EH (cell line): ENCODE measurements at places on chromosomes 6 and 20.

- no peak for DNase-seq
Observed at GRCh38 chr20:48846516-48847492, 19.0 kb upstream of the PREX1 start.

DNA sequence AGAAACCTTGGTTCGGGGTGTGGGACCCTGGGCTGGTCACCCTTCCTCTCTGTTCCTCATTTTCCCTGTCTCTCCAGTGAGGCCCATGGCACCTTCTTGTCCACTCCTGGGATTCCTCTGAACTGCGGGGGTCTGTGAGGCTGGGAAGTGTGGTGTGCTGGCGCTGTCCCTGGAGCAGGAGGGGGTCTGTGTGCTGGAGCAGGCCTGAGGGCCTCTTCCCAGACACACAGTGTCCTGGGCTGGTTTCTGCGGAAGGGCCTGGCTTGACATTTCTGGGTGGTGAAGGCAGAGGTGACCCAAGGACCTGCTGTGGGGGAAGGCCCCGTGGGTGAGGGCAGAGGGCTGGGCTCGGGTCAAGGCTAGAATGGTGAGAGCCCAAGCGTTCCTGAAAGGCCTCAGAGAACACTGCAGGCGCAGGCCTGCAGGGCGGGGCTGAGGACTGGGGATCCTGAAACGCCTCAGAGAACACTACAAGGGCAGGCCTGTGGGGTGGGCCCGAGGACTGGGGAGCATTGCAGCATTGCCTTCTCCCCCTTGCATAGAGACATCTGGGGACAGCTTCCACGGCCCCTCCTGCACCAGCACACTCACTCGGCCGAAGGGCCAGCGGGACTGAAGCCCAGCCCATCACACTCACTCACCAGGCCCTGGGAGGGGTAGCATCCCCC is 10.6 kb upstream of the BAK1 start:
- DNase-seq: no peak

- DNase-seq: no peak
Observed at GRCh38 chr6:41963371-41963770, 21.8 kb upstream of the CCND3 start.

- DNase-seq: peak; percentile 86
Observed at GRCh38 chr6:33314515-33314942, 651 bp upstream of the TAPBP start.

- peak; percentile 12 for DNase-seq
Observed at GRCh38 chr20:61608275-61609085, 356.4 kb downstream of the CDH4 start.

GRCh38 chr20:35125753-35126152 is 21.4 kb downstream of the EDEM2 start:
- DNase-seq: no peak

GRCh38 chr20:42484790-42485375 is 704.8 kb downstream of the PTPRT start:
- DNase-seq: no peak

GRCh38 chr6:36042618-36043260 is 15.1 kb downstream of the MAPK14 start:
- no peak for DNase-seq

DNA sequence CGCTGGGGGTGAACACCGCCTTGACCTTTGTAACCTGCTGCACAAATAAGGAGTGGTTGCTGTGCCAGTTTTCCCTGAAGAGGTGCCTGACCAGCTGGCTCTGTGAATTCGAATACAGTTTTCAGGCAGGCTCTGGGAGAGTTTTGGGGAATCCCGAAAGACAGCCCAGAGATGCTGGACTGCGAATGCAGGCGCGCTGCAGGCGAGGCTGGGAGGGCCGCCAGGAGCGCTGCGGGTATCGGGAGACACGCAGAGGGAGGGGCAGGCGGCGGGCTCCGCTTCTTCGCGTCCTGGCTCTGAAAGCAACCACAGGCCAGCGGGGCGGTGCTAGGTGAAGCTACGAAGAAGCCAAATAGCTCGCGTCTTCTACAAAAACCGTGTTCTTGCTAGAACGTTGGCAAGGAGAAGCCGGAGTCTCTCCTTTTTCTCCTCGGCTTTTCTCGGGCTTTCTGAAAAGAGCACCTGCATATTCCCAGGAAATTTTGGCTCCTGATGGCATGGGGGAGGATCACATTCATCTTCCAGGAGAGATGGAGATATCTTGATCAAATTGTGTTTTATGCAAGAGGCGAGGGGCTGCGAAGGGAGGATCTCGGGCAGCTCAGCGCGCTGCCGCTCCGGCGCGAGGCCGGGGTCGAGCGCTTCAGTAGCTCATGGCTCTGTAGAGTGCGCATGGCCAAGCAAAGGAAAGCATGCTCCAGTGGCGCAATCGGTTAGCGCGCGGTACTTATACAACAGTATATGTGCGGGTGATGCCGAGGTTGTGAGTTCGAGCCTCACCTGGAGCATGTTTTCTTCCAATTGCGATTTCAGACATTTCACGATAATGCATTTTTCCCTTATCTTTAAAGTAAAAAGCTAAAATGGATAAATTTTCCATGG is 158.1 kb upstream of the ZNF184 start:
- DNase-seq: peak; percentile 28

DNA sequence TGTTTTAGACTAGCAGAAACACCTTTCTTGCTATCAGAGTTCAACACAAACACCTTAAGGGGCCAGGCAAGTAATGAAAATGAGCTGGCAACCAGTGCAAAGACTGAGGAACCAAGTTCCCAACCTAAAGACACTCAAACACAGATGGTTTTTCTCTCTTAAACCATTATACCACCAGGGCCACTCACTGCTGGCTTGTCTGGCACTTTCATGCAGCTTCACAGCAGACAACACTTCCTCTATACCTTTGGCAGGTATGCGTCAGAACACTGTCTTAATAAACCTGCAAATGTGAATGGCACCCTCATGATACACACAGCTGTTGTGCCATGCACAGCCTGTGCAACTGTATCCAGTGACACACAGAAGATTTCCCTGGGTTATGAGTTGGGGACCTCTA is 41.6 kb downstream of the NFATC2 start:
- no peak for DNase-seq

GRCh38 chr6:135438907-135439535 is 58.5 kb downstream of the AHI1 start:
- peak; percentile 39 for DNase-seq

DNA sequence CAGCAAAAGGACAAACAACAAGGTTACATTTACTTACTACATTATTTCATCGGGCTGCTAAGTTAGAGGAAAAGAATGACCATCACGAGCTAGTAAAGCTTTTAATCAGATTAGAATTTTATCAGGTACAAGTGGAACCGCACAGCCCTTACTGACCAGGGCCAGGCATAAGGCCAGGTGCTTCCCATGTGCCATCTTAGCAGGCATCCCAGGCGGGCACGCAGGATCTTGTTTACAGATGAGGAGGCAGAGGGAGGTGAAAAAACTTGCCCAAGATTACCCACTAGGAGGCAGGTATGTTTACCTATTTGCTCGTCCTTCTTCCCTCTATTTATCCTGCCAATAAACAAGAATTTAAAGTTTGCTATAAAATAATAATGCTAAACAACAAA is 10.7 kb downstream of the EZR start:
- DNase-seq: no peak

- peak; percentile 94 for DNase-seq
Observed at GRCh38 chr20:59748619-59749191, 144.4 kb downstream of the PHACTR3 start.

DNA sequence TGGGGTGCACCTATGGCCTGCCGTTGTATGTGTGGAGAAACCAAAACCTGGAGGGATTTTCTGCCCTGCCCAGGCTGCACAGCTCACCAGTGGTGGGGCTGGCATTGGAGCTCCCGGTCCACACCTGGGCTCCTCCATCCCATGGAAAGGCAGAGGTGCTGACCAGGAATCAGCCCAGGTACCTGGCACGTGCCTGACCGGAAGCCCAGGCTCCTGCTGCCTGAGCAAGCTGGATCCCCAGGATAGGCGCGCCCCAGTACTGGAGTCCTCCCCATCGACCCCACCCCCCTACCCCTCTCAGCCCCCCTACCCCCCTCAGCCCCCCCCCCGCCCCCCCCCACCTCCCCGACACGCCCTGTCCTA is 39.9 kb upstream of the HMGA1 start:
- no peak for DNase-seq

GRCh38 chr6:20379231-20379630 is 22.4 kb upstream of the E2F3 start:
- peak; percentile 15 for DNase-seq

DNA sequence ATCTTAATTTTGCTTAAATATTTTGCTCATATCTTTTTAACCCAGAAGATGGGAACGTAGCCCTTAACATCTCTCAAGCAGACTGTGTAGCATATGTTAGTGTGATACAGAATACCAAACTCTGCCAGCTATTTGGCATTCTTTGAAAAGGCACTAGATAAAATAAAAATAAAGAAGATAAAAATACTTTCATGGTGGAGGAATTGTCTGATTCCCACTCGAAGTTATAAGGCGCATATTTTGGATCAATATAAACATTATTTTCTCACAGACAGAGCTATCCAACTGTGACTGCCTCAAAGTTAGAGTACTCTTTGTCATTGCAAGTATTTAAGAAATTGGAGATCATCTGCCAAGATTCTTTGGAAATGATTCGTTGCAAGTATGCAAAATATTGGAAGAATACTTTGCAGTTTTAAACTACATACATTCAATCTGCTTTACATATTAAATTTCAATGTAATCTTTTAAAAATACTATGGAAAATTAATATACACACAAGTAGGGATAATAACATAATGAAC is 10.8 kb upstream of the EEF1E1 start:
- peak; percentile 53 for DNase-seq

DNA sequence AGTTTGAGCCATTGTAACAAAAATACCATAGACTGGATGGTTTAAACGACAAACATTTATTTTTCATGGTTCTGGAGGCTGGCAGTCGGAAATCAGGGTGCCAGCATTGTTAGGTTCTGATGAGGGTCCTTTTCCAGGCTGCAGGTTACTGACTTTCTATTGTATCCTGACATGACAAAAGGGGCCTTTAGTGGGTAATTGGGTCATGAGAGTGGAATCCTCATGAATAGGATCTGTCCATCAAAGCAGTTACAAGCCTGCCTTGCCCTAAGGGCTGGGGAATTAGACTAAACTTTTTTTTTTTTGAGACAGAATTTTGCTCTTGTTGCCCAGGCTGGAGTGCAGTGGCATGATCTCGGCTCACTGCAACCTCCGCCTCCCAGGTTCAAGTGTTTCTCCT is 347.9 kb upstream of the TSHZ2 start:
- DNase-seq: no peak

DNA sequence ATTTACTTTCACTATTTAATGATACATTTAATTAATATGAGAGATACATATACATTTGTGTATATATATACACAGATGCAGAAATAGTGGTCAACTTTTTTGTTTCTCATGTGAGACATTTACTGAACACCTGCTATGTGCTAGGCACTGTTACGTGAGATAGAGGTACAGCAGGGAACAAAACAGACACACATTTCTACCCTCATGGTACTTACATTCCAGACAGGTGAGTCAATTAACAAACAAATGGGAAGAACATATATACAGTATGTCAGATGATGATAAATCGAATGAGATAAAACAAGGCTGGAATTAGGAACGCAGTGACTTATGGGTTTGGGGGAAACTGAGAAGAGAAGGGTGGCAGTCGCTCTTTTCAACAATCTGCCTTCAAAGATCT is 5.1 kb downstream of the TFB1M start:
- DNase-seq: no peak

DNA sequence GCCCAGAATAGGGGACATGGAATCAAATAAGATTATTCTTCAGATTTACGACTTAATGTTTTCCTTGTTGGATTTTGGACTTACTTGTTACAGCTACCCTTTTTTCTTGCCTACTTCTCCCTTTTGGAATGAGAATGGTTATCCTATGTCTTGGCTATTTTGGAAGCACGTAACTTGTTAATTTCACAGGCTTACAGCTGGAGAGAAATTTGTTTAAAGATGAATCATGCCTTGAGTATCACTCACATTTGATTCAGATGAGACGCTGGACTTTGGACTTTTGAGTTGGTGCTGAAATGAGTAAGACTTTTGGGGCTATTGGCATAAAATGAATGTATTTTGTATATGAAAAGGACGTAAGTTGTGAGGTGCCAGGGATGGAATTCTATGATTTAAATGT is 83.3 kb downstream of the SMPDL3A start:
- no peak for DNase-seq

DNA sequence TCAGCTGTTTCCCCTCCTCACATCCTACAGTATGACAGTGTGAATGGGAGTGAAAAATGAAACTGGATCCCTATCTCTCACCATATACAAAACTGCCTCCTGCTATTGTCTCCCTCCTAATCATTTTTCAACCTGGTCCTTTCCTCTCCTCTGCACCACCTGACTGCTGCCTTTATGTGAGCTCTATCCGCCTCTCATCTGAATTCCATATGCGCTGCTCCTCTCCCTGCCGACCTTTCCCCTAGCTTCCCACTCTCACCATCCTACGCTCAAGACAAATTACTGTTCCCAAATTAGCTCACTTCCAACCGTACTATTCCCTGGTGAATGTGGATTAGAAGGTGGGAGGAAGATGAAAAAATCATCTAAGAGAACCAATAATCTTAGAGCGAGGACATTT is 148.4 kb upstream of the FBXL4 start:
- no peak for DNase-seq

GRCh38 chr6:99369533-99369932 is 20.1 kb upstream of the FAXC start:
- no peak for DNase-seq

- no peak for DNase-seq
Observed at GRCh38 chr20:25328954-25329498, 61.6 kb downstream of the ABHD12 start.

DNA sequence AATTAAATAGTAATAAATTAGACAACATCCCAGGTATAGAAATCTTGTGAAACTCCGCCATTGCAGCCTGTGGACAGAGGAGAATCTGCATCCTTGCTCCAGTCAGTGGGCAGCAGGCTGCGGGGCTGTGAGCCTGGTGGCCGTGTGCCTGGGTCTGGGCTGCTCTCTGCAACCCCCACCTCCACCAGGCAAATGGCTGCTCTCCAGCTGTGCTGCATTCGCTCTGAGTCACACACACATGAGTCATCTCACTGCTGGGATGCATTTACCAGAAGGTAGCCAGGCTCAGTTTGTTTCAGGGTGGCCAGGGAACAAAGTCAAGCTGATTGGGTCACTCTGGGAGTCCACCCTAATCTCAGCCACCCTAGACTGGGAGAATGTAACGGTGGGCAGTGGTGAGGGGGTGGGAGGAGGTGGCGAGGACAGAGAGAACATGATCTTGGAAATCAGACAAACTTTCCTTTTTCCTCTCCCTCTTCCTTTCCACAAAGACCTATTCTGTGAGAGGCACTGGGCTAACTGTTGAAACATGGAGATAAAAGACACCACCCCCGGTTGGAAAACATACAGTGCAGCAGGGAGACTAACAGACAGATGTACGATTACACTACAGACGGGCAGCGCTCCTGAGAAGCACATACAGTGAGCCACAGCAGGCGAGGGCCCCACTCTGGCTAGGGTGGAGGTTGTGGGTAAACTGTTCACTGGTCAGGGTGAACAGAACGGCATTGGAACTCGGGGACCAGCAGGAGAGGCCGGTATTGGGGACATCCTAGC is 59.2 kb downstream of the TRAM2 start:
- peak; percentile 98 for DNase-seq

DNA sequence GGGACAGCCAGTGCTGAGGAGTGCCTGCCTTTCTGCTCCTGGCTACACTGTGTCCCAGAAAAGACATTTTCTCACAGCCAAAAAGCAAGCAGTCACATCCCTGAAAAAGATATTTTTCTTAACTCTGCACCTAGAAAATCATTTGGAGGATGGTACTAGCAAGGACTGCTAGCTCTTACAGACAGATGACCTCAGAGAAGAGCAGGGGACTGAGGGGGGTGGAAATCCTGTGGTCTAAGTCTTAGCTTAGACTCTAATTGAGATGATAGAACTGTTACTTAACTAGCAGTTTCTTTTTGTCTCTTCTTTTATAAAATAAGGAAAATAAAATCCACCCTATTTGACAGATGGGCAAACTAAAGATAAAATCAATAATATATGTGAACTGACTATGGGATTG is 152.8 kb downstream of the TMEM200A start:
- peak; percentile 12 for DNase-seq
